Kidney (tissue), 22 donors: ENCODE measurements at places on chromosomes 11 and 22. TPM values are rescaled to one million over a fixed set of nuclear protein-coding genes. Genes with fewer than 3 reads are reported as not detected.

Gene NDUFC2
- 166 TPM for total RNA-seq

Gene CNTN5
- 0.66 TPM for total RNA-seq

DNA sequence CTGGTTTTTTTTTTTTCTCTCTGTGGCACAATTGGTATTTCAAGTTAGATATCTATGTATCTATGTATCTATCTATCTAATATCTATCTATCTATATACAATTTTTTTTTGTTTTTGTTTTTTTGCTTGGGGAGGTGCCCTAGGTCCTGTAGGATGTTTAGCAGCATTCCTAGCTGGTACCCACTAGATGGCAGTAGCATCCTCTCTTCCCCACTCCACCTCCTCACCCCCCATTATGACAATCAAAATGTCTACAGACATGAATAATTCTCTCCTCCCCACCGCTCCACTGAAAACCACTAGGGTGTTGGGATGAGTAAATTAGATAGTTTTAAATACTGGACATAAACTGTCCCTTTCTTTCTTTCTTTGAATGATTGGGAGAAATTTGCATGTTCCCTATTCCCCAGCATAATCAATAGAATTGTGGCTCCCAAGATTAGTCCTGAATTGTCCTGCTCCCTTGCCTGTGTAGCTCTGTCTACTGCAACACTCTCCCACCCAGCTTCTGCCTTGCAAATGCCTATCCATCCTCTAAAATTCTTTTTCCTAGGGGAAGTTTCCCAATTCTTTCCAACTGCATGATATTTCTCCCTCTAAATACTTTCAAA lies 1152.4 kb downstream of the LRRC4C start:
- no peak for DNase-seq

- no peak for DNase-seq
Observed at GRCh38 chr11:126210871-126211235, 597 bp downstream of the RPUSD4 start.
